ENCODE measurements at places on chromosomes 11 and 22.

GRCh38 chr11:90558328-90558865 lies 335.5 kb upstream of the CHORDC1 start:
- DNase-seq = no peak

- DNase-seq = no peak
These were observed 24.0 kb downstream of the TCP11L1 start for GRCh38 chr11:33063326-33063881.

- no peak for DNase-seq
These were observed 21.7 kb upstream of the PDGFB start for GRCh38 chr22:39266398-39267030.

GRCh38 chr22:20829491-20830134 lies 29.0 kb downstream of the PI4KA start:
- no peak for DNase-seq

DNA sequence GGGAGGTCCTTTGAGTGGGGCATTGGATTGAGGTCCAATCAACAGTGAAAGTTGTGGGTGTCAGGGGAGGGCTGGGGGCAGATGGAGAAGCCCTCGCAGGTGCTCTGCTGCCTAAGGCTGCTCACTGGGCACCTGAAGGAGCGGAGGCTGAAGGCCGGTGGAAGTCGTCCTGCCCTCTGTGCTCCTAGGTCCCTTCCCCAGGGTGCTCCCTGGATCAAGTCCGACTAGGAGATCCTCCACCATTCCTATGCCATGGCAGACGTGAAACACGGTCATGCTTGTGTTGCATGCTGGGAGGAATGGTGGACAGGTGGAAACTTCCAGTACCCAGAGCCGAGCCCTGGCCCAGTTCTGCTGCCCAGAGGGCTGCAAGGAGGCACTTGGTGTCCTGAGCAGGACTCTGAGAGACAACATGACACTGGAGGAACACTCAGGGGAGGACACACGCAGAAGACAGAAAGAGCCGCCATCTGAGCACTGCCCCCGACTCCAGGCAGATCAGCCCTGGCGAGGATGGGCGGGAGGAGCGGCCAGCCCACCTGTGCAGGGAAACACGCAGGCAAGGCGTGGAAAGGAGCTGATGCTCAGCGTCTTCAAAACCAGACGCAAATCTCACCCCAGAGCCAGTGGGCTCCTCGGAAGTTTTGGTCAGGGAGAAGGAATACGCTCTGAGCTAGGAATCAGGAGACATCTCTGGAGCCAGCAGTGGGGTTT lies 786.8 kb downstream of the BRD1 start:
- DNase-seq = no peak

DNA sequence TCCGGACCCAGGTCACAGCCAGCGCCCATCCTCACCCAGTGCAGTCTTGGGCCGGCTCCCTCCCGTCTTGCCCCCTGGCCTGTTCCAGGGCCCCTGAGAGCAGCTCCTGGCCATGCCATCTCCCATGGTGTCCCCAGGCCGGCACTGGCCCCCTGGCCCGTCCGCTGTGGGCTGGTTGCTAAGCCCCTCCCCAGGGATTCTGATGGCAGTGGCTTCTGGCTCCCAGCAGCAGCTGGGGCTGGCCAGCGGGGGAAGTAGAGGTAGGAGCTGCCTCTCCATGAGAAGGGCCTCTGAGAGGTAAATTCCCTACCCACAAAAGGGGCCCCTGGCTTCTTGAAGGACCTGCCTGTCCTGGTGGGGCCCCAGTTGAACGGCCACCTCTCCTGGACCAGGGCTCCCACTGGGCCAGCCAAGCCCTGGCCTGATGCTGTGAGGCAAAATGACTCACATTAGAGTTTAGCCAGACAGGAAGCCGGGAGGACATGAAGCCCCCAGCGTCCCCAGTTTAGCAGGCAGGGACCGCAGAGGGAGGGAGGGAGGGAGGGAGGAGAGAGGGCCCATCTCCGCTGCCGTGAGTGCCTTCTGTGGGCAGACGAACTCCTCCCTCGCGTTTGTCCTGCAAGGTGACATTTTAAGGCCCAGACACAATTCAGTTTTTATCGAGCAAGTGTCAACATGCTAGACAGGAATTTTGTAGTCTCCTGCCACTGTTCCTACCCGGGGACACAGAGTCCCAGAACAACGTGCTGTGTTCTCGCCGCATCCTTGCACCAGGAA lies 32.9 kb upstream of the GAL start:
- no peak for DNase-seq

Data from NCI-H1436 (cell line).